Glutamatergic neuron (in vitro differentiated cells): ENCODE measurements at places on chromosomes 2 and 18.

DNA sequence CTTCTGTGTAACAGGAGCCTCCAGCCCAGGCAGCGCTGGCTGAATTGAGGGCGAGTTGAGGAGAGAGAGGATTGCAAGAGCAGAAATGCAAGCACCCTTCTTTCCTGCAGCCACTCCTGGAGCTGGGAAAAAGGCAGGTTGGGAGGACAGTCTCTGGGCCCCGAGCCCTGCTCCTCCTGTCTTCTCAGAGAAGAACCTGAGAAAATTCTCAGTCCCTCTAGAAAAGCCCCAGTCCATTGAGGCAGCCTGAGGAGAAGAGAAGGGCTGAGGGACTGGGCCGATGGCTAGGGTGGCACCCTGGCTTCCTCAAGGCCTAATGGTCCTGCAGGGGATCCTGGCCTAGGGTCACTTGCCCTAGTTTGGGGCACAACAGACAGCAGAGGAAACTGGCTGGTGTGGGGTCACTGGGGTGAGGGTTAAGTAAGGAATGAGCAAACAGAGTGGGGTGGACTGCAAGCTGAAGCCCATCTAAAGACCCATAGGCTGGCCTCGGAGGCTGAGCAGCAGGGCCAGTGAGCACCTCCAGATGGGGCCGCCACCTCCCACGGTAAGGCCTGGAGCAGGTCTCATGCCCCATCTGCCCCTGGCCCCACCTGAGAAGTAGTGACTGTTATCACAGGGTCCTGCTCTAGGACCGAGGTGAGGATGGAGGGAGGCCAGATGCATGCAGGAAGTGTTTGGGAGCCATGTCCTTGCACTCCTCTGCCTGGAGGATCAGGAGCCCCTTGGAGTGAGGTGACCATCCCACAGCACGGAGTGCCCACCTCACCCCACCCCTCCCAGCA, 12.4 kb downstream of the CIB4 start:
- no peak for DNase-seq

DNA sequence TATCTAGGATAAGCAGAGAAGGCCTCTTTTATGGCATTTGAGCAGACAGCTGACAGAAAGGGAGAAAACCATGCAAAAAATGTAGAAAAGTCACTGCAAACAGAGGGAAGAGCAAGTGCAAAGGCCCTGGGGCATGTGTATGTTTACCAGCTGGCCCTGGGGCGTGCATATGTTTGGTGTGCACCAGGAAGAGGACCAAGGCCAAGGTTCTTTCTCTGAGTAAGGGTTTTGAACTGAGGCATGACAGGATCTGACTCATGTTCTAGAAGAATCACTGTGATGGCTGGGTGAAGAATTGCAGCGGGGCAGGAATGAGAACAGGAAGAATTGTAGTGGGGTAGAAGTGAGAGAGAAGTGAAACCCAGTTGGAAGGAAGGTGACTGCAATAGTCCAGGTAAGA, 69.6 kb downstream of the STEAP3 start:
- DNase-seq = no peak

- peak; percentile 74 for DNase-seq
Observed at GRCh38 chr2:241895712-241896641, 26.4 kb downstream of the RTP5 start.

GRCh38 chr2:8219631-8220355, 462.1 kb upstream of the ID2 start:
- DNase-seq = no peak

GRCh38 chr2:19614066-19614465, 255.6 kb upstream of the OSR1 start:
- DNase-seq = no peak

DNA sequence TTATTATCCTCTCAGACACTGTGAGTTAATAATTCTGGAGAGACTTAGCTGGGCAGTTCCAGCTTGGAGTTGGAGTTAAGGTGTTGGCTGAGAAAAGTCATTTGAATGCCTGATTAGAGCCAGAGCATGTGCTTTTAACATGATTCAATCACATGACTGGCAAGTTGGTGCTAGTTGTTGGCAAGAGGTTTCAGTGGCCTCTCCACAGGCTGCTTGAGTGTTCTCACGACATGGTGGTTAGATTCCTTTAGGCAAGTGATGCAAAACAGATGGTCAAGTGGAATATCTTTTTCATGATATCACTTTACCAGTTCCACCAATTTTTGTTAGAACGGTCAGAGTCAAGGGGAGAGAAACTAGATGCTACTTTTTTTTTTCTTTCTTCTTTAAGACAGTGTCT, 262.7 kb upstream of the FN1 start:
- no peak for DNase-seq

DNA sequence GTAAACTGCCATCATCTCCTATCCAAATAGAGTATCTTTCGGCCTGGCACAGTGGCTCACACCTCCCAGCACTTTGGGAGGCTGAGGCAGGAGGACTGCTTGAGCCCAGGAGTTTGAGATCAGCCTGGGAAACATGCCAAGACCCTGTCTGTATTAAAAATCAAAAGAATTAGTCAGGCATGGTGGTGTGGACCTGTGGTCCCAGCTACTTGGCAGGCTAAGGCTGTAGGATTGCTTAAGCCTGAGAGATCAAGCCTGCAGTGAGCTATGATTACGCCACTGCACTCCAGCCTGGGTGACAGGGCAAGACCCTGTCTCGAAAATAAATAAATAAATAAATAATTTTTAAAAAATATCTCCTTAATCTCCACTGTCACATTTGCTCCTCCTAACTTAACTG, 14.7 kb upstream of the ARPC2 start:
- DNase-seq = no peak

- peak; percentile 57 for DNase-seq
Observed at GRCh38 chr2:20093263-20094141, 42.1 kb upstream of the LAPTM4A start.

GRCh38 chr18:79402209-79402576, 6.5 kb downstream of the NFATC1 start:
- DNase-seq = peak; percentile 15

- no peak for DNase-seq
Observed at GRCh38 chr2:160984426-160985077, 175.7 kb upstream of the TANK start.

- peak; percentile 82 for DNase-seq
Observed at GRCh38 chr2:181683518-181684453, 3.5 kb upstream of the NEUROD1 start.
